Spleen (tissue), 13 donors: ENCODE measurements at places on chromosomes 13 and 19. TPM values are rescaled to one million over a fixed set of nuclear protein-coding genes. Genes with fewer than 3 reads are reported as not detected.

NANOS3 gene
- total RNA-seq, result not detected

TMEM190 gene
- not detected for total RNA-seq

KIR3DL1 gene
- 0.91 TPM for total RNA-seq

ZIC2 gene
- not detected for total RNA-seq

ZNF653 gene
- total RNA-seq, result 10.6 TPM

CEACAM3 gene
- 13.5 TPM for total RNA-seq

IGFL4 gene
- not detected for total RNA-seq

ZNF823 gene
- total RNA-seq, result 2.9 TPM

NLRP12 gene
- total RNA-seq, result 27.4 TPM

DNA sequence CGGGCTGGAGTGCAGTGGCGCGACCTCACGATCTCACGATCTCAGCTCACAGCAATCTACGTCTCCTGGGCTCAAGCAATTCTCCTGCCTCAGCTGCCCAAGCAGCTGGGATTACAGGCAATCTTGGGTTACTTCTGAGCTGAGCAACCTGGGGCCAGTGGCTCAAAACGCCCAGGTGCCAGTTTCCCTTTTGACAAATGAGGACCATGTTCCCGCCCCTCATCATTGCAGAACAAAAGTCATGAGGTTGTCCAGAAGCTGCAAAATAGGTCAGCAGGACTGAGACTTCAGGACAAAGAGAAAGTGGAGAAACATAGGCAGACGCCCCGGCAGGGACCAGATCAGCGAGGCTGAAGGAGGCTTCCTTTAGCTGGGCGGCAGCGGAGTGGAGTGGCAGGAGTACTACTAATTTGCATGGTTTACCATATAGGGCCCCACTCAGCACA lies 3.3 kb upstream of the ADGRE5 start:
- no peaks in the 10 kb centered on the region for H3K36me3 ChIP-seq
- peaks cover 93% of the 10 kb centered on the region for H3K4me1 ChIP-seq
- no peak for DNase-seq
- H3K4me3 ChIP-seq, result no peak overlapping the region
- H3K27me3 ChIP-seq, result no peaks in the 10 kb centered on the region
- H3K27ac ChIP-seq, result peak overlapping the region; percentile 67

- peak; percentile 64 for DNase-seq
- H3K36me3 ChIP-seq, result no peaks in the 10 kb centered on the region
- H3K4me1 ChIP-seq, result no peaks in the 10 kb centered on the region
- H3K27ac ChIP-seq, result no peak overlapping the region
Measured at GRCh38 chr13:22311734-22312404, 641.0 kb downstream of the FGF9 start.

DNA sequence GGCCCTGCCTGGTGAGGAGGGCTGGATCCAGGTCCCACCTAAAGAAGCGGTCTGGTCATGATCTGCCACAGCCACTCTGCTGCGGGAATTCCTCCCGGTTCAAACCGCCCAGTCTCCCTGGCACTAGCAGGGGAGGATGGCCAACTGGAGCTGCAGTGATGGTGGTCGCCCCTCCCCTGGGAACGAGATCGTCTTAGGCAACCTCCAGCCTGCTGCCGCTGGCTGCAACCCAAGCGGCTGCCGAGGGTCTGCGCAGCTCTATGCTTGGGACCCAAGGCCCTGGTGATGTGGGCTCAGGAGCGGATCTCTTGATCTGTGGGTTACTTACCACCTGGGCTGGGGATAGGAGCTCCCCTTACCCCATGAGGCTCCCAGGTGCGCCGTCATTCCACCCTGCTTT lies 69.1 kb downstream of the TNFSF11 start:
- no peaks in the 10 kb centered on the region for H3K36me3 ChIP-seq
- H3K27me3 ChIP-seq, result no peaks in the 10 kb centered on the region
- H3K4me1 ChIP-seq, result no peaks in the 10 kb centered on the region
- H3K27ac ChIP-seq, result no peak overlapping the region
- H3K4me3 ChIP-seq, result no peak overlapping the region

DNA sequence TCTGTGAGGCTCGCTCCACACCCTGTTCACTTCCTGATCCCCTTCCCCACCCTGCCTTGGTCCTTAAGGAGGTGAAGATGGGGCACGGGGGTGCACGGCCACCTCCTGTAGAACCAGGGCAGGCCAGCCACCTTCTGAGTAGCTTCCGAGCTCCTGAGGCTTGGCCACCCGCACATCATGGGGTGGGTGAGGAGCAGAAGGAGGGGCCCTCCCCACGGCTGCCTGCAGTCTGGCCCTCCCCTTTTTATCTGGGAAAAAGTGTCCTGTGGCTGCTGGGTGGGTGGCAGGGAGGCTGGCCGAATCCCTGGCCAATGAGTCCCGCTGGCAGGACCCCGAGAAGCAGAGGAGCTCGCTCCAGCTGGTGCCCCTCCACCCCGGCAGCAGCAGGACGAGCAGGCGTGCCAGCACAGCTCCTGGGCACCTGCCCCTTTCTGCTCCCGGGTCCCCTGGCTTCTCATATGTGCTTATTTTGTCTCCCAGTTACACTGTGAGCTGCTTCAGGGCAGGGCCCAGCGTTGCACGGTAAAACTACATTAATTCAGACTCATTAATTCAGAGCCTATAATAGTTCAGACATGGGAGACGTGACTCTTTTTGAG lies 135.0 kb downstream of the KDM4B start:
- H3K4me1 ChIP-seq, result no peaks in the 10 kb centered on the region
- H3K27me3 ChIP-seq, result no peaks in the 10 kb centered on the region
- no peak overlapping the region for H3K4me3 ChIP-seq
- peaks cover 16% of the 10 kb centered on the region for H3K36me3 ChIP-seq

DNA sequence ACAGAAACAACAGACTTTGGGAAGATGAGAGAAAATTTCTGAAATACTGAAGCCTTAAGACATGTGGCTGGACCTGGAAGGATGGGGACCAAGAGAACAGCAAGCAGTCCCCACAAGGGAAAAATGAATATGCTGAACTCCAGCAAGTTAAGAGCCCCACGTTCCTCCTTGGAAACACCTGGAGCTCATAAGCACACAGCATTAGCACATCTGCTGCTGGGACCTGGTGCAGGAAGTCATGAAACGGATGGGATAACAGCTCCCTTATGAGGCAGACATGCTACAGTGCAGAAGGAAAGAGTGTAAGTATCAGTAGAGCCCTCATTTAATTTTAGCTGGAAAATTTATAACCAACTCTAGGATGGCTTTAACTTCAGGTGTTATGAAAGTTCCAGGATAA lies 67.3 kb downstream of the SLC15A1 start:
- no peaks in the 10 kb centered on the region for H3K36me3 ChIP-seq
- no peak for DNase-seq
- no peak overlapping the region for H3K4me3 ChIP-seq
- H3K27ac ChIP-seq, result no peak overlapping the region
- H3K27me3 ChIP-seq, result no peaks in the 10 kb centered on the region

DNA sequence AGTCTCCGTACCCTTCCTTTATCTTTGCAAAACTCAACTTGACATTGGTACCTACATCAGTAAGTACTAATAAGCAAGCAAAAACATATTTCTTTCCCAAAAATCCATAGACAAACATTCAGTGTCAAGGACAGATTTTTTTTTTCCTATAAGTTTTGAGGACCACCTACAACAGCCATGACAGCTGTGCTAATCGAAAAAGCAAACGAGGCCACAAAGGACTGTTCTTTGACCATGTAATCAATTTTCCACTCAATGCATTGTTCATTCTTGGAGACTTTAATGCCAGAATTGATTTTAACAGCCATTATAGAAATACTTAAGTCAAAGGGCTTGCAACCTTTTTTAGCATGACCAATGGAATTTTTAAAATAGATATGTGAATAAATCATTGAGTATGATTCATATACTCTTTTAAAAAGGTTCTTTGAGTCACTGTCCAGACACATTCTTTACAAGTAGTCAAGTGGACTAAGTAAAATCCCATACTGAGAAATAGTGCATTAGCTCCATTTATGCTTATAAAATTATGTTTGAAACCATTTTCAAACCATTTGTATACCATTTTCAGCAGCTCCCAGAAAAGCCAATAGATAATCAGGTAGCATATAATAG lies 323.9 kb downstream of the MZT1 start:
- no peaks in the 10 kb centered on the region for H3K4me1 ChIP-seq
- no peak for DNase-seq
- H3K4me3 ChIP-seq, result no peak overlapping the region
- H3K36me3 ChIP-seq, result no peaks in the 10 kb centered on the region
- no peaks in the 10 kb centered on the region for H3K27me3 ChIP-seq
- H3K27ac ChIP-seq, result no peak overlapping the region

DNA sequence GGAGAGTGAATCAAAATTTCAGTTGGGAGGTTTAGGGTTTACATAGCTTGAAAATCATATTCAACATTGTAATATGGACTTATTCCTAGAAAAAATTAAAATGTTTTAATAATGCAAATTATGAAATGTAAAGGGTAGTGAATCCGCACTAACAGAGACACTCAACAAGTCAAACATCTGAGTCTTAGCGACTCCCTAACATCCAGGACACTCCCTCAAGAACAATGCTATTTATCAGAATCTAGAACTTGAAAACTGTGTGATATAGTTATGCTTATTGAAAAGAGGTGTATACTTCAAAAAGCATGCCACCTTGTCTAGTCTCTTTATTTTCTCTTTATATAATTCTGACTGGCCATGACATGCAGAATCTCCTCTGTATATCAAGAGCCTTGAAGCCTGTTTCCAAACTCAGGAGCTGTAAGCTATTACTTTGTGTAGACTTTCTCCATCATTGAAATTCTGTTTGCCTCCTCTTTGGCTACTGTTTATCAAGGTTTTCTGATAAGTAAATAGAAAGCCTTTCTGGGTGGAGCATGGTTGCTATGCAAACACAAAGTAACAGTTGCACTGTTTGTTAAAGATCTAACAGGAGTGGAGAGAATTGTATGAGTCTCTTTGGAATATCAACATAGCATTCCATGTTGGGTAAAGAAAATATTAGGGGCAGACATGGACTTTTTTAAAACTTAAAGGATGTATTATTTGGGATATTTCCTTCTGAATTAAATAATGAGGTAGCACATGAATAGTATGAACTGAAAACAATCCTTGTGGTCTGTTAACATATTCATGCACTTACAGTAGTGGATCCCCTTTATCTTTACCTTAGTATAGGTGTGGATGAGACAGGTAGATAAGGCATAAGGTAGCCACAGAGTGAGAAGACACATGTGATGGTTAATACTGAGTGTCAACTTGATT lies 56.4 kb upstream of the MBNL2 start:
- H3K27me3 ChIP-seq, result no peaks in the 10 kb centered on the region
- no peak overlapping the region for H3K4me3 ChIP-seq
- no peak for DNase-seq

- peaks cover 87% of the 10 kb centered on the region for H3K27me3 ChIP-seq
- no peaks in the 10 kb centered on the region for H3K36me3 ChIP-seq
- peaks cover 71% of the 10 kb centered on the region for H3K4me1 ChIP-seq
- H3K4me3 ChIP-seq, result peak overlapping the region; percentile 82
Measured at GRCh38 chr19:45766296-45766868, 2.7 kb downstream of the SIX5 start.

DNA sequence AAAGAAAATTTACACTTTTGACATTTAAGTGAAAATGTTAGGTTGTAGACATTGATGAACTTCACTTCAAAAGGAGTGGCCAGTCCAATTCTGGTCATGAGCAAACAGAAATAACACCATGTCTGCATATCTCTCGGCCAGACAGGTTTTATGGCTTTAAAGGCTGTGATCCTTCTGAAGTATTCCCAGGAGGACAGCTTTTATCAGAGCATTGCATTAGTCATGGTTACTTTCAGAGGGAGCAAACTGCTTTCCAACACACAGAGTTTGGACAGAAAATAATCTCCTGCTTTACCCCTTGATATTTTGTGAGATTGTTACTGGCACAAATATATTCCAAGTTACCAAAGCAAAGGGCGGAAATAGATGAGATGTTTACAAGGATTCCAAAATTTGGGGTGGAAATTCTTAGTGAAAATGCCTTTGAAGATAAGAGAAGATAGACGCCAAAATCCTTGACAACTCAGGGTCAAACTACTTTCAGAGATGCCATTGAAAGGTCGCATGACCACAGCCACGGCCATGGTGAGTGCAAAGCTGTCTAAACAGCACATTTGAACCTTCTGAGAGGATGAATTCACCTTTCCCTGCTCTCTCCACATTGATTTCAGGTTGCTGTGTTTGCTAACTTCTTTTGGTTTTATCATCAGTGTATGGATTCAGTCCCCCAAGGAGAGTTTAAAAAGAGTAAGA lies 584.5 kb upstream of the SGCG start:
- no peak for DNase-seq
- no peak overlapping the region for H3K4me3 ChIP-seq
- no peaks in the 10 kb centered on the region for H3K27me3 ChIP-seq

- peak within 1 kb of the TSS; percentile 66 for H3K4me3 ChIP-seq
- H3K27ac ChIP-seq, result no peak within 1 kb of the TSS
- H3K36me3 ChIP-seq, result no peaks in the 10 kb centered on the region
- H3K27me3 ChIP-seq, result peaks cover 49% of the 10 kb centered on the region
- H3K4me1 ChIP-seq, result peaks cover 42% of the 10 kb centered on the region
- peak; percentile 90 for DNase-seq
Measured at GRCh38 chr19:53881482-53882390, at the start of gene PRKCG. PRKCG (plus strand) TSS chr19:53882197; CDS start chr19:53882495, 298 bp downstream.

DNA sequence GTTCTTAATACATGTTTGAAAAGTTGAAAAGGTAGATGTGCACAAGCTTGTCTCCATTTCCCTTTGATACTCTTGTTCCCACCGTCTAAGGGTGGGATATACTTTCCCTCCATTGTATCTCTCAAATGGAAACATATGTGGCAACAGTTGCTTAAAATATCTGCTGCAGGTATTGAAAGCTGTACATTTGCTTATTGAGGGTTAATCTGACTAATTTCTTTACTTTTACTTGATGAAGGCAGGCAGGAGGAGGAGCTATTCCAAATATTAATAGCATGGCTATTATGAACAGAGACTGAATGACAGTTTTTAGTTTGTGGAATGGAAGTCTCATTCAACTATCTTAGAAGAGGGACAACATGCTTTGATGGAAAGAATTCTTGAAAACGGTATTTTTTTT lies 103.8 kb downstream of the SLC10A2 start:
- no peaks in the 10 kb centered on the region for H3K36me3 ChIP-seq
- H3K4me3 ChIP-seq, result no peak overlapping the region
- no peaks in the 10 kb centered on the region for H3K4me1 ChIP-seq
- no peak for DNase-seq
- no peak overlapping the region for H3K27ac ChIP-seq

GRCh38 chr19:16371540-16371986 lies 46.9 kb downstream of the KLF2 start:
- peak overlapping the region; percentile 6 for H3K4me3 ChIP-seq
- H3K4me1 ChIP-seq, result peaks cover 100% of the 10 kb centered on the region
- DNase-seq, result peak; percentile 98
- peaks cover 32% of the 10 kb centered on the region for H3K36me3 ChIP-seq
- peaks cover 31% of the 10 kb centered on the region for H3K27me3 ChIP-seq
- peak overlapping the region; percentile 96 for H3K27ac ChIP-seq

DNA sequence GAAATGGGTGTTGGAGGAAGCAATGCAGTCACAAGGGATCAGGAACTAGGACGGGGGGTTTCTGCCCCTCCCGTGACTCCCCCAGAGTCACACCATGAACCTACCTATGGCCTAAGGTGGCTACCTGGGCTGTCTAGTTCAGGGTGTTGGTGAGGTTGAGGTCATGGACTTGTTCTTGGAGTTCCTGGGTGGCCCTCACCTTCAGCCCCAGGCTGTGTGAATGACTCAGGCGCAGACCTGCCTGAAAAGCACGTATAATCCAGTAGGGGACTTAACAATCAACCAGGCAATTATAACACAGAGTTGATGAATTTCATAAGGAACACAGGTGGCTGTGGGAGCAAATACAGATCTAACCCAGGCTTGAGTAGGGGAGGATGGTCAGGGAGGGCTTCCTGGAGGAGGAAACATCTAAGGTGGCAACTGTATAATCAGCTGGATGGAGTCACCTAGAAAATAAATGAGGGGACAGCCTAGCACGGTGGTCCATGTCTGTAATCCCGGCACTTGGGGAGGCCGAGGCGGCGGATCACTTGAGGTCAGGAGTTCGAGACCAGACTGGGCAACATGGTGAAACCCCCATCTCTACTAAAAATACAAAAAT lies 25.6 kb upstream of the ADGRE1 start:
- H3K27me3 ChIP-seq, result no peaks in the 10 kb centered on the region
